ENCODE measurements at places on chromosomes 4 and X.

GRCh38 chrX:134572816-134573682 lies 85.2 kb downstream of the PLAC1 start:
- DNase-seq = no peak

DNA sequence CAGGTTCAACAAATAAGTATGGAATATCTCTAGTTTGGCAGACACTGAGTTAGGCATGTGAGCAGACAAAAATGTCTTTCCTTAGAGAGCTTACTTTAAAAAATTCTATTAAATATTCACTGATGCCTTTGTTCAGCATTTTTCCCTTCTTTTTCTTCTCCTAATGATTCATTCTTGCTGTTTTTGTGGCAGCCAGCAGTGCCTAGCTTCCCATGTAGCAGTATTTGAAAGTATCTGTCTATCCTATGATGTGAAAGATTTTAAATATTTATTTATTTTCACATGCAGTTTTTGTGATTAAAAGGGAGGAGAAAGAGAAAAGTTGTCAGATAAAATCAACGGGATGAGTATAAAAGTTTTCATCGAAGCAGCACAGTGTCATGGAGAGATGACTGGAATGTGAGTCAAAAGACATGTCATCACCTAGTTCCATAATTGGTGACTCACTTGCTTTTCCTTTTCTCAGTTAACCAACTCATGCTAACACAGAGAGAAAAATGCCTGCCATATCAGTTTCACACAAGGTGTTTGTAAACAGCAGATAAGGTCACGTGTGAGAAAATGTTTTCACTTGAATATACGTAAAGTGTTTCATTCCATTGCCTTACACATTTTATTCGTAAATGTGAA lies 69.8 kb downstream of the BMPR1B start:
- DNase-seq = peak; percentile 23

GRCh38 chrX:110162867-110163266 lies 155.0 kb downstream of the AMMECR1 start:
- DNase-seq = no peak

DNA sequence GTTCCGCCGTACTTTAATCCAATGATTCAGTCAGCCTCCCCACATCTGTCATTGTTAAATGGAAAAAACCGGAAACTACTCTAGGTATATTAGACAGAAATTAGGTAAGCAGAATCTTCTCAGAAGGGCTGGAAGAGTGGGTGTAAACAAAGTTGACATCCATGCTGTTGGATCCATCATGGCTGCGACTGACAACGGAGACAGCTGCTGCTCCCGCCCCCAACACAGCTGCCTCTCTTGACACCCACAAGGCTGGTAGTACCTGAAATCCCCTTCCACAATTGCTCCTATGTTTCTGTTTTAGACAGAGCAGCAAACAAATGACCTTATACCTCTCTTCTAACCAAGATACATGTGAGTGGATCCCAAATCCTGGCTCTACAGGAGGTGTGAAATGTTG lies 66.6 kb downstream of the RXFP1 start:
- DNase-seq = no peak
